Activated CD8-positive, alpha-beta memory T cell treated with anti-CD3 and anti-CD28 coated beads, Interleukin-2, amount 50 U/mL, for 48 hours (primary cell): ENCODE measurements at places on chromosomes 6 and 20.

GRCh38 chr6:31791324-31792089 is 4.0 kb downstream of the VARS1 start:
- DNase-seq = no peak

DNA sequence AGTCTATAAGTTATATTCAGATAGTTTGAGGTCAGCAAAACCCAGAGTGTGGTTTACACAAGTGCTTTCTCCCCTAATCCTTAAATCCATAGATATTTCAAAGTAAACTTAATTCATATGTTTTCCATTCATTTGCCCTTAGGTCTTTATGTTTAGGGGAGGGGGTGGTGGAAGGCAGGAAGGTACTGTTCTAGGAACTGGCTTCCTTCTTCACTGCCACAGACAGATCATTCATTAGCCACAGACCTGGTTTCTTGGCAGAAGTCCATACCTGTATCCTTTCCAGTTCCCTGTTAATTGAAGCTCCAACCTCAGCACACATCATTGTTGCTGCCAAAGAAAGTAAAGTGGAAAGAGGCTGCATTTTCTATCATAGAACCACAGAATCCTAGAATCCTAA is 123.0 kb downstream of the AIG1 start:
- DNase-seq = no peak

DNA sequence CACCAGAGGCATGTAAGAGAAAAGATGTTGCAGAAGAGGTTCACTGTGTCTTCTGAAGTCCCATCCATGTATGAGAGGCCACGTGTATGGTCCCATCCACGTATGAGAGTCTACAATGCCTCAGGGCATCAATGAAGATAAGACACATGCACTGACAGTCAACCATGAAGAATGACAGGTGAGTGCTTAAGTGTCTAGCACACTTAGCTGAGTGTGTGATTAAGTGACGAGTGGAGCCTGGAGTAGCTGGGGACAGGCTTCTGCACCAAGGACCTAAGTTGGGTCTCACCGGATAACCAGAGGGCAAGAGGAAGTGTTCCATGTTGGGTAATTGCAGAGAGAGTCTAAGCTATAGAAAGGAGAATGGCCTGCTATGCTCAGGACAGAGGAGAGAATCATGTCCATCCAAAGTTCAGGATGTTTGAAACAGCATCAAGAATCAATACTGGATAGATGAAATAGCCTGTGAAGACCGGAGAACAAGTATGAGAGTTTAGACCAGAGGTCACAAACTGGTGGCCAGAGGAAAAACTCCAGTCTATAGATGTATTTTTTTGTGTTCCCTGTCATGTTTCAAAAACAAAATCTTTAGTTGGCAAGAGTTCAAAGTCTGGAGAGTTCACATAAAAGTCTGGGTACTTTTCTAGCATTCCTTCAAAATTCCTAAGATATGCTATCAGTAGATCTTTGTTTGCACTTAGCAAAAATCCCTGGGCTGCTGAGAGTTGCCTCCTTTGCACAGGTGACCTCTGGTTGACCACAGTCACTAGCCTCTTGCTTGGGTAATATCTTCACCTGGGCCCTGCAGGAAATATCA is 165.8 kb downstream of the KIF16B start:
- DNase-seq = no peak

- DNase-seq = no peak
These were observed 104.1 kb downstream of the BCKDHB start for GRCh38 chr6:80210618-80211017.

DNA sequence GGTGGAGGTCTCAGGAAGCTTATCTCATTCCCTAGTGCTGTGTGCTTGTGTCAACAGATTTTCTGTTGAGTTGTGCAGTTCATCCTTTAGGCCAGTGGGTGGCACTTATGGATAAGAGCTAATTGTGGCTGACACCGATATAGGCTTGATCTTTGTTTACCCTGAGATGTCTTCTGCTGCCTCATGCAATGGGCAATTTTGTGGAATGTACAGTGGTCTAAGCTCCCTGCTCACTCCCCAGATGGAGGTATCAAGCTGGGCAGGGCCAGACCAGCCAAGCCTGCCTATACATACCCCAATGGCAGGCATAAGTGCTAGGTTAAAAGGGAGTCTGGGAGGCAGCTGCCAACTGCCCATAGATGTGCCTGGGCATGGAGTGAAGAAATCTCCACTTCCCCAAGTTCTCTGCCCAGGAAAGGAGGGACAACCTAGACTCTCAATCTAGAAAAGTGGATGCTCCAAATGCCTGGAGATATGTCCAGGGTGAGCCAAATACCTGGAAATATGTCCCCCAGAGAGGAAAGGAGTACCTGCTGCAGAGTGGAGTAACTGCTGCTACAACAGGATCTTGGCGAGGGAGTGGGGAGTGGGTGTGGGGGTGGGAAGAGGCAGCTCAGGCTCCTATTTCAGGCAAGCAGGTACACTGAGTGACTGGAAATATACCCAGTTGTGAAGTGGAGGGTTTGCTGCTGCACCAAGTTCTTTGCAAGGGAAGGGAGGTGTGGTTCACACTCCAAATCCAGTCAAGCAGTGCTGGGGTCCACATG is 53.2 kb upstream of the ARG1 start:
- no peak for DNase-seq

DNA sequence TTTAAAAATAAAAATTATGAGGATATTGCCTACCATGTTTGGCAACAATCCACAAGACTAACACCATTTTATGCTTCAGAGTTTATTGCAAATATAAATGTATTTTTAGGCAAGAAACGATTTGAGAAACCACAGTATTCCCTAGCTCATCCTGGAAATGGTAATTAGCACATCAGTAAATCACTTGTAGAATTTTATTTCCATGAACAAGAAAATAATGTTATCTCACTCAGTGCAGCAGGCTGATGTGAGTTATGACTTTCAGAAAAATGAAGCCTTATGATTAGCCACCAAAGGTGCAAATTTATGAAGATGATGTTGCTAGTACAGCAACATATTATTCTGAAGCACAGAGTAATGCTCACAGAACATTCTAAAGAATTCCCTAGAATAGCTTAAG is 127.7 kb upstream of the GJE1 start:
- DNase-seq = no peak
